ENCODE measurements at places on chromosomes 3 and 15.

GRCh38 chr15:81152799-81153198 is 18.7 kb downstream of the CFAP161 start:
- DNase-seq = no peak

GRCh38 chr3:2512881-2513280 is 414.2 kb downstream of the CNTN4 start:
- DNase-seq = no peak

DNA sequence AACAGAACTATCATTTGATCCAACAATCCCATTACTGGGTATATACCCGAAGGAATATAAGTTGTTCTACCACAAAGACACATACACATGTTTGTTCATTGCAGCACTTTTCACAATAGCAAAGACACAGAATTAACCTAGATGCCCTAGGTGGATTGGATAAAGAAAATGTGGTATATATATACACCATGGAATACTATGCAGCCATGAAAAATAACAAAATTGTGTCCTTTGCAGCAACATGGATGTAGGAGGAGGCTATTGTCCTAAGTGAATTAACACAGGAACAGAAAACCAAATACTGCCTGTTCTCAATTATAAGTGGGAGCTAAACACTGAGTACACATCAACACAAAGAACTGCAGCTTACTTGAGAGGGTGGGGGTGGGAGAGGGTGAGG is 142.5 kb downstream of the IL20RB start:
- DNase-seq = no peak

DNA sequence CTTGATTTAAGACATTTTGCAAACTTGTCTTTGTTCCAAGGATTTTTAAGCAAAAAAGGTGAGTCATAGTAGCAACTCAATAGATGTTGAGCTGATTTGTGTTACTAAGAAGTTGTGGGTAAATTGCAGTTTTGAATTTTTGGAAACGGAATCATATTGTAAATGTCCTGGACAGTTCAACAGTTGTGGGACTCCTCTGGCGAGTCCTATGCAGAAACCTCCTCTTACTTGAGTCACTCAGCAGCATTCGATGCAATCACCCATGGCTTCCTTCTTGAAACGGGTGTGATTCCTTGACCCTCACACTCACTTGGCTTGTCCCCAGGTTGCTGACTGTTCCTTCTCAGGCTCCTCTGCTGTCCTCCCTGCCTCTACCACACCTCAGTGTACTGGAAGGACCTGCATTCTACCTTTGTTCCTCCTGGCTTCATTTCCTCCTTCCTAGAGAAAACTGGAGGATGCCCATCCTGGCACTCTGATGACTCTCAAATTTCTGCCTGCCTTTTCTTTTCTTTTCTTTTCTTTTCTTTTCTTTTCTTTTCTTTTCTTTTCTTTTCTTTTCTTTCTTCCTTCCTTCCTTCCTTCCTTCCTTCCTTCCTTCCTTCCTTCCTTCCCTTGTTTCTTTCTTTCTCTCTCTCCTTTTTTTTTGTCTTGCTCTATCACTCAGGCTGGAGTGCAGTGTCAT is 52.8 kb upstream of the DGKG start:
- DNase-seq = no peak

DNA sequence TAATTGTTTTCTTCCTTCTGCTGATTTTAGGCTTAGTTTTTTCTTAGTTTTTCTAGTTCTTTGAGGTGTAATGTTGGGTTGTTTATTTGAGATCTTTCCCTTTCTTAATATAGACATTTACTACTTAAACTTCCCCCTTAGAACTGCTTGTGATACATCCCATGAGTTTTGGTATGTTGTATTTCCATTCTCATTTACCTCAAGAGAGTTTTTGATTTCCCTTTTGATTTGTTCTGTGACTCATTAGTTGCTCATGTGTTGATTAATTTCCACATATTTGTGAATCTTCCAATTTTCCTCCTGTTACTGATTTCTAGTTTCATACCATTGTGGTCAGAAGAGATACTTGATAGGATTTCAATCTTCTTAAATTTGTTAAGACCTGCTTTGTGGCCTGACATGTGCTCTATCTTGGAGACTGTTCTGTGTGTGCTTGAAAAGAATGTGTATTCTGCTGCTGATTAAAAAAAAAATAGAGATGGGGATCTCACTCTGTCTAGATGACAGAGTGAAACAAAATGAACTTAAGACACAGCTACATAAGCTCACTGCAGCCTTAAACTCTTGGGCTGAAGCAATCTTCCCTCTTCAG is 22.3 kb downstream of the GRM2 start:
- DNase-seq = no peak

- no peak for DNase-seq
Measured at GRCh38 chr15:68561901-68562300, 16.9 kb upstream of the CORO2B start.

DNA sequence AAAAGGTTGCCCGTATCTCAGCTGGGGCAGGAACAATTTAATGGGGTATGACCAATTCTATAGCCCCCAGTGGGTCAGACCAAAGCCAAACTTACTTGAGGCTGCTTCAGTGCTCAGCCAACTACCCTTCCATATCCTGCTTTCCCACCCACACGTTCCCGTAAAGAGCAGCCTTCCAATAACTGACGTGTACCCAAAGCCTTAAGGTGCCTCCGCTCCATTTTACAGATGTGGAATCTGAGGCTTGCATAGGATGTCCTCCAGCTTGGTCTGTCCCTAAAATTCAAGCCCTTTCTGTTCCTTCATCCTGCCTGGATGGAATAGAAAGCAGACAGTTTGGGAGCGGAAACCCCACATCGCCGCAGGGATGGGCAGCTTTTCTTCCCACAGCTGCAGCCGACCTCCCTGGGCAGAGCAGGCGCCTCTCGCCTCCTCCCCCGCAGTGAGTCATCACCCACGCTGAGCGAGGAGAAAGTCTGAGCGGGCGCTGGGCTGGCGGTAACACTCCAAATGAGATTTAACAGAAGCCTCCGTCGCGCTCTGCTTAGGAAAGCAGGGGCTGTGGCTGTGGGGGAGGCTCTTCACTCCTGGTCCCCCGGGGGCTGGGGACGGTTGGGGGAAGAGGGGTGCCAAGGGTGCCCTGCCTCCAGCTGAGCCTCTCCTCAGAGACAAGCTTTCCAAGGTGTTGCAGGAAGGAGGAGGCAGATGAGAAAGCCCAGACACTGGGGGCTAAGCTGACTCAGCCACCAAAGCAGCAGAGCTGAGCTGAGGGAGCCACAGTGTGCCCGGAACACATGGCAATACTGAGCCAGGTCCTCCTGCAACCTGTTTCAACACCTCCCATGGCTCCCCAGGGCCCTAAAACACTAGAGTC is 57.8 kb upstream of the HRH1 start:
- DNase-seq = no peak
